ENCODE measurements at places on chromosomes 13 and 19.

GRCh38 chr19:13526552-13526951 lies 20.3 kb upstream of the CACNA1A start:
- no peak for DNase-seq

DNA sequence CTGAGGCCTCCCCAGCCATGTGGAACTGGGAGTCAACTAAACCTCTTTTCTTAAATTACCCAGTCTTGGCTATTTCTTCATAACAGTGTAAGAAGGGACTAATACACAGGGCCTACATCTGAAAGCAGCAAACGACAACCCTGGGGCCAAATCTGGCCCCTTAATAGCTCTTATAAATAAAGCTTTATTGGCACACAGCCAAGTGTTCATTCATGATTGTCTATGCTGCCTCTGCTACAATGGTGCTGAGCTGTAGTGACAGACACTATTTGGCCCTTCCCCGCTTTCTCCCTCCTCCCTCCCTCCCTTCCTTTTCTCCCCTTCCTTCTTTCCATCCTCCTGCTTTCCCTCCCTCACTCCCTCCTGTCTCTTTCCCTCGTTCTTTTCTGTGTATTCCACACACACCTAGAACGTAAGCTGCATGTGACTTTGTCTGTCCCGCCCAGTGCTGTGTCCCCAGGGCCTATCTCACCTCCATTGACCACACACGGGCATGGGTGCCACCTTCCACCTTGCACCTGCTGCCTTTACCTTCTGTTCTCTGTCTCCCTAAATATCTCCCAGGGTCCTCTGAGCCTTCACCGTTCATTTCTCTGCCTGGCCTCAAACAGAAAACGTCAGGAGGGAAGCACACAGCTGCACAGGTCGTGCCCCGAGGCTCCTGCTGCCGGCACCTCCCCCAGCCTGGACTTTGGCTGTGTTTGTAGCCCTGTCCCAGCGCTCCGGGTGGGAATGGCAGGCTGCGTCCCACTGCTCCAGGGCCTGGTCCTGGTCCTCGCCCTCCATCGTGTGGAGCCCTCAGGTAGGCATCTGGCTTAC lies at the start of gene PROZ:
PROZ (plus strand) TSS at position 720 of the 819 bp plus-strand sequence; CDS start at position 733, 13 bp downstream.
- no peak for DNase-seq

DNA sequence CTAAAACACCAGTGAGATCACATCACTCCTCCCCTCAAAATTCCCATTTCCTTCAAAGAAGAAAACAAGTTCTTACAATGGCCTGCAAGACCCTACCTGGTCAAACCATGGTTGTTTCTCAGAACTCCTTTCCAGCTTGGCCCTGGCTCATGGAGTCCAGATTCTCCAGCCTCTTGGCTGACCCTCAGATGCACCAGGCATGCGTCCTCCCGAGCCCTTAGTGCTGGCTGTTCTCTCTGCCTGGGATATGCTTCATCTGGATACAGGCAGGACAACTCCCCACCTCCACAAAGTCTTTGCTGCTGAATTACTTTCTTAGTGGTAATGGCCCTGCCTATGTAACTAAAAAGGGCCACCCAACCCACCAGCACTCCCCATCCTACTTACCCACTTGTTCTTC lies 94.3 kb downstream of the MBNL2 start:
- DNase-seq, result no peak

GRCh38 chr13:91014696-91015095 lies 332.8 kb upstream of the MIR17HG start:
- DNase-seq, result no peak

DNA sequence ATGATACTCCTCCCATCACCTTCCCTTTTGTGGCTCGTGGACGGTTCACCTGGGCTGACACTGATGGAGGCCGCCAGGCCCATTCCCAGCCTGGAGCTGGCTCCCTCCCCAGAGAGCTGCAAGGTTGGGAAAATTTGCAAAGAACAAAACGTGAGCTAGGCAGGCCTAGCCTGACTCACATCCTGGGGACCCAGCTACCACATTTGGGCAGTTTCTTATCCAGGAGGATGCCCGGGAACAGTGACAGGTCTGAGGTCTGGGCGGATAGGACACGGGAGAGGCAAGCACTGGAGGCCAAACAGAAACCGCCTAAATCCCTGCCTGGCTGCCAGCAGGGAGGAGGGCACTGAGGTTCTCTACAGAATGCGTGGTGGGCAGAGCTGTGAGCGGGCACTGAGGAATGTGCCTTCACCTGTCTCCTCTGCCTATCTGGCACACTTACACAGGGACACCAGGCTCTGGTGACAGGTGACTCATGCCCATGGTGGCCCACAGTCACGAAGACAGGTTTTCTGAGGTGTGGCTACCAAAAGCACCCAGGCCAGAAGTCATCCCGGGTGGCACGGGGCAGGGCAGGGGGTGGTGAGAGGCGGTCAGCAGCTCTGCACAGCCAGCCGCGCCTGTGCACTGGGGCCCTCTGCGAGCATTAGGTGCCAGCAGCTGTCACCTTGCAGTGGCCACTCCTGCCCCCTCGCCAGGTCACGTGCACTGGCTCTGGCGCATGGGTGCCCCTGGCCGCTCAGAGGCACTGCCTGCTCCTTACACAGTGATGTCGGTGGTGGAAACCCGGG lies 23.2 kb downstream of the SH3GL1 start:
- no peak for DNase-seq

- DNase-seq, result no peak
These were observed 10.9 kb downstream of the NUFIP1 start for GRCh38 chr13:44978328-44978727.

DNA sequence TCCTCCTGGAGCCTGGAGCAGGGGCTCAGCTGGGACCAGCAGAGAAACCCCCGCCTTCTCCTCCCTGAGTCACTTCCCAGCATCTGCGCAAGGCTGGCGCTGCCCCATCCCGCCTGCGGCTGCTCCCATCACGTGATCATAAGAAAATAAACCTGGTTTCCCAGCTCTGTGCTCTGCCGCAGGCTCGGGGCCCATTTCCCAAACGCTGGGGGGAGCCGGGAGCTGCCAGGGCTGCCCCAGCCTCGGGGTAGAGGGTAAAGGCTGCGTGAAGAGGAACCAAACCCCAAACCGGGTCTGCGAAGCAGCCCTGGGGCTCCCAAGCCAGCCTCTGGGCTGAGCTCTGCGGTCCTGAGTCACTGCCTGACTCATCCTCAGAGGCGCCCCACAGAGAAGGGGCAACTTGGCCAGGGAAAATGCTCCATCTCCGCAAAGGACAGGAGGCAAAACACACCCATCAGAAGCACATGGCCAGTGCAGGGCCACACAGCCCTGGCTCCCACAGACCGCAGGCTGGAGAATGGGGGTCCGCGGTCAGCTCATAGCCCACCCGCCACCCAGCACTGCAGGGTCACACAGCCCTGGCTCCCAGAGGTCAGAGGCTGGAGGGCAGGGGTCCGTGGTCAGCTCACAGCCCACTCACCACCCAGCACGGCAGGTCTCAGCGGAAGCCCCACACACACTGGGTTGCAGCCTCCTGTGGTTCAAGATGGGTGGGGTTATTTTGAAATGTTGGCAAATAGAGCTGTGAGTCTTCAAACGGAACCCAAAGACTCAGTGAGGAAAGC lies 67.1 kb downstream of the RASA3 start:
- peak; percentile 98 for DNase-seq

- DNase-seq, result no peak
These were observed 45.3 kb downstream of the SPTBN4 start for GRCh38 chr19:40512110-40512472.

Measured in fibroblast of skin of abdomen (primary cell).